ENCODE measurements at places on chromosomes 16 and 17.

GRCh38 chr17:56121191-56122051 lies 31.9 kb upstream of the ANKFN1 start:
- no peak for DNase-seq

GRCh38 chr16:11273721-11274324 lies 394 bp upstream of the PRM3 start:
- no peak for DNase-seq

- DNase-seq, result no peak
Observed at GRCh38 chr16:67468731-67469130, 12.2 kb downstream of the ATP6V0D1 start.

DNA sequence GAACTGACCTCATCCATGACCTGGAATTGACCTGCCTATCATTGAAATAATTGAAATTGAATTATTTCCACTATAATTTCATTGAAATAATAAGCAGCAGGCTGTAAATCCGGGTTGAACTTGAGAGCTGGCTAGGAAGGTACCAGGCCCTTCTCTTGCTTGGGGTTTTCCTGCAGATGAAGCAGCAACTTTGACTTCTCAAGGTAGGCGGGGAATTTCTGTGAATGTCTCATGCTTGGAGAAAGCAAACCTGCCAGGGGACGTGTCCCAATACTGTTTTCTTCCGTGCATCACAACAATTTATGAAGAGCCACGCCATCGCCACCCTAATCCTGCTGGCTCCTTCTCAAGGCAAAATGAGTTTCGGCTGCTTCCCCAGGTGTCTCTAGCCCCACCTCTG lies 97.5 kb upstream of the XYLT1 start:
- DNase-seq, result no peak

- no peak for DNase-seq
Observed at GRCh38 chr17:73625991-73626673, 18.1 kb downstream of the SDK2 start.

DNA sequence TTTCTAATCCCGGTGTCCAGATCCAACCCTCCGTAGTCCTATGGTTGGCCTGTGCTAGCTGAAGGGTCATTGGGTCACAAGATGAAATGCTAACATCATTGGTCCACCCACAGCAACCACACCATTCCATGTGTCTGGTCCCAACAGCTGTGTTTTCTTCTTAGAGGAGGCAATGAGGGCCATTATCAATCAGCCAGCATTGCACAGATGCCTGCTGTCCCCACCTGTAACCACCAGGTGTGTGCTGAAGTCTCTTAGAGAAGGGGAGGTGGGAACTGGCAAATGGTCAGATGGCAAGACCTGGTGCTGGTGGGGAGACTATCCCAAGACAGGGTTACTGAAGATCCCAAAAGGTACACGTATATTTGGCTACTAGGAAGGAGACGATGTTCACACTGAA lies 37.4 kb downstream of the HIC1 start:
- DNase-seq, result no peak

- no peak for DNase-seq
Observed at GRCh38 chr17:31349454-31349853, 28.0 kb upstream of the EVI2A start.

GRCh38 chr17:44760474-44761308 lies 1.9 kb downstream of the ADAM11 start:
- no peak for DNase-seq

GRCh38 chr16:27795992-27796614 lies 246.2 kb downstream of the KATNIP start:
- DNase-seq, result no peak

DNA sequence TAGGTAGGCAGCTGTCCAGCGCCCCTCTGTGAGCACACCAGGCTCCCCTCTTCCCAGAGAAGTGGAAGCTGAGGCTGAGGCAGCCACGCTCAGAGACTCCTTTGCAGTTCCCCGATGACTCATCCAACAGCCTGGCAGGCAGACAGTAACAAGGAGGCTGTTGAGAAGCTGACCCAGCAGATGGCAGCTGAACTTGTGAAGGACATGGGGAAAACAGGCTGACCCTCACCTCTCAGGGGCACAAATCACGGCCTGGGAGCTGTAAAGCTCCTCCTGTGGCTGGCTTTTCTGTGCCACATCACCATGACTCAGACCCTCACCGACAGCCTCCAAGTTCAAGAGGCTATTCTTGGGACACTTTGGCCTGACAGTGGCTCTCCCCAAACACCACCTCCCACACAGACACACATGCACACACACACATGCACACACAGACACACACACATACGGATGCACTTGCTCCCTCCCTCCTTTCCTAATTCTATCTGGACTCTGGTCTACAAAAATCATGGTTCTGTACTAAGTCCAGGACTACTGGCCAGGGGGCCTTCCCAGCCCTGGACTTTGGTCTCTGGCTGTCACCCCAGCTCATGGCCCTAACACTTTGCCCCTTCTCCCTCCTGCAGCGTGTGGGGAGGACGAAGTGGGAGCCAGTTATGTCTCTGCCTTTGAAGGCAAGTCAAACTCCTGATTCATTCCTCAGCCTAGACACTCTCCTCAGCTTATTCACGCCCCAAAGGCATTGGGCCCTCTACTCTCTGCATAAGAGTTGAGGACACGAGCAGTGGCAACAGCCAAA lies 23.2 kb downstream of the MAP3K14 start:
- peak; percentile 92 for DNase-seq

DNA sequence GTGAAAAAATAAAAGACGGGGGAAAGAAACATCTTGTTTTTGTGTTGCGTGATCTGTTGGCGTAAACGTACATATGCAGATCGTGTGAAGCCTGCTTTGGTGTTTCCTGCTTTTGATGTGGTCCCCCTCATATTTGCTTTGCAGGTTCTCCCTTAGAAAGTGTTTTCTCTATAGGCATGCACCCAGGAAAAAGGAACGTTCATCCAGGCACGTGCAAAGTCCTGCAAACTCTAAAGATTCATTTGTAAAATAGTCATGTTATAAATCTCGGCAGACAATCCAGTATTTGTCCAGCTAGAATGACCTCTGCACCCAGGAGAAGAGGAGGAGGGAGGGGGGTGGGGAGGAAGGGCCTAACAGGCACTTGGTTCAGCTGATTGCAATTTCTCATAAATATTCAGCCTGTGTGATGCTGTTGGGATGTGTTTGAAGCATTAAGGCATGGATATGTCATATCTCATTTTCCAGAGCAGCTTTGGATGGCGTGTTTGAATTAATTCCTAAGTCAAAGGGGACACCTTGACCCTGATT lies 40.3 kb upstream of the DDX52 start:
- no peak for DNase-seq

- DNase-seq, result peak; percentile 69
Observed at GRCh38 chr17:8896641-8897635, 29.5 kb upstream of the PIK3R6 start.

DNA sequence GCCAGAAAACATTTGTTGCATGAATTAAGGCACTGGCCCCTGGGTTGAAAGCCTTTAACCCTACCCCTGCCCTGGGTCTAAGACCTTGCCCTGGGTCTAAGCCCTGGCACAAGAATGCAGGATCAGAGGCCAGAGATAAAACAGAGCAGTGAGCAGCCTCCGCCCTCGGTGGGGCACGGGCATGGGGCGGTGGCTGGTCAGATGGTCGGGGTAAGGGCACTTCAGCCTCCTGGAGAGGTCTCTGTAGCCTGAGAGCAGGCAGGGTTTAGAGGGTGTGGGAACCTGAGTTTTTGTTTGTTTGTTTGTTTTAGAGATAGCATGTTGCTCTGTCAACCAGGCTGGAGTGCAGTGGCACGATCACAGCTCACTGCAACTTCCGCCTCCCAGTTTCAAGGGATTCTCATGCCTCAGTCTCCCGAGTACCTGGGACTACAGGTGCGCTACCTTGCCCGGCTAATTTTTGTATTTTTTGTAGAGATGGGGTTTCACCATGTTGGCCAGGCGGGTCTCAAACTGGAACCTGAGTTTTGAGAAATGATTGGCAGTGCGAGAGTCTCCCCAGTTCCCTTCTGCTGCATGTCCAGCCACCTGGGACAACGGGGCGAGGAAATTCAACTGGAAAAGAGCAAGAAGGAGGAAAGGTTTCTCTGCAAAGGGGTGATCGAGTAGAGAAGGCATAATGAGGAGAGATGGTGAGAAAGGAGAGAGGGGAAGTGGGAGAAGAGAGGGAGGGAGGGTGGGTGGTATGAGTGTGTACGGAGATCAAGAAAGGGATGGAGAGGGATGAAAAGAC lies 27.7 kb downstream of the TNS4 start:
- no peak for DNase-seq

DNA sequence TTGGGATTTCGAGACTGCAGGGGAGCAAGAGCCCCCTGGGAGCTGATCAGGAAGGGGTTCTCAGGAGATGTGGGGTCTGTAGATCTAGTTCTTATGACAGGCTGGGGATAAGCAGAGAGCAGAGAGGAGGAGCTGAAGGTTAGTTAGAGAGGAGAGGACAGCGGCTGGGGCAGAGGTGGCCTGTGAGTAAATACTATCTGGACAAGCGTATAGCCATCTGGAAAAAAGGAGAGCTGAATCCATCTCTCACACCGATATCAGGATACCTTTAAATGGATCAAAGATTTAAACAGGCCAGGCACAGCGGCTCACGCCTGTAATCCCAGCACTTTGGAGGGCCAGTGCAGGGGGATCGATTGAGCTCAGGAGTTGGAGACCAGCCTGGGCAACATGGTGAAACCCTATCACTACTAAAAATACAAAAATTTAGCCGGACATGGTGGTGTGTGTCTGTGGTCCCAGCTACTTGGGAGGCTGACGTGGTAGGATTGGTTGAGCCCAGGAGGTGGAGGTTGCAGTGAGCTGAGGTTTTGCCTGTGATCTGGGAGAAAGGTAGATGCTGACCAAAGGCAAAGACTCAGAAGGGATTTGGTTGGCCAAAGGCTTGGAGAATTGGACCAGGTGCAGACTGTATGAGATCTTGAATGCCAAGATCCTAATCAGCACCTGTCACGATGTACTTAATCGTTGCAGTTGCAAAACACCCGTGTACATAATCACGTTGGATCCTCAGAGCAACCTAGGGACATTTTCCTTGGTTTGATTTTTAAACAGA lies 18.9 kb upstream of the SLC25A19 start:
- DNase-seq, result no peak

- no peak for DNase-seq
Observed at GRCh38 chr16:88558457-88559442, 11.5 kb upstream of the ZC3H18 start.

GRCh38 chr17:68318103-68318991 lies 27.1 kb downstream of the ARSG start:
- DNase-seq, result no peak

GRCh38 chr17:73197161-73197560 lies 4.3 kb downstream of the COG1 start:
- peak; percentile 30 for DNase-seq

GRCh38 chr16:79891458-79891857 lies 290.9 kb upstream of the MAF start:
- no peak for DNase-seq

GRCh38 chr17:45382226-45382625 lies 50.4 kb downstream of the ARHGAP27 start:
- no peak for DNase-seq

DNA sequence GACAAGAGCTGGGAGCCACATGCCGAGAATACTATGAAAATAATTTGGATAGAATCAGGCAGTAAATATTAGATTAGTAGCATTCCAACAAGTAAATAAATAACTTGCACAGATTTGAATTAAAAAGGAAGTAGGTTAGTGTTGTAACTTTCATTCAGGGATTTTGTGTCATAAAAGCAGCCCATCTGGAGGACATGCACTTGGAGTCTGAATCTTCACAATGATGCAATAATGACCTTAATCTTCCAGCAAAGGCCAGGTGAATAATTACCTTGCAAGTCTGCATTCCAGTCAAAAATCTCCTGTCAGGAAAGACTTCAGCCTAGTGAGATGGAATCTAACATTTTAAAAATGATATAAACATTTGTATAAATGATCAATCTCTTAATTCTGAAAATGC lies 518.1 kb downstream of the KCNJ2 start:
- no peak for DNase-seq

- no peak for DNase-seq
Observed at GRCh38 chr17:78912082-78912481, 9.1 kb upstream of the CEP295NL start.

- no peak for DNase-seq
Observed at GRCh38 chr17:28689011-28689410, 22.7 kb downstream of the PROCA1 start.

- no peak for DNase-seq
Observed at GRCh38 chr17:76866774-76867577, 1.2 kb upstream of the MGAT5B start.

GRCh38 chr16:67283826-67284555 lies 4.7 kb downstream of the PLEKHG4 start:
- DNase-seq, result no peak

- no peak for DNase-seq
Observed at GRCh38 chr16:14193316-14193871, 122.3 kb downstream of the MRTFB start.

- DNase-seq, result no peak
Observed at GRCh38 chr16:22397464-22397863, 23.0 kb upstream of the CDR2 start.

- no peak for DNase-seq
Observed at GRCh38 chr16:11586378-11586855, 302 bp downstream of the LITAF start.
